ENCODE measurements at places on chromosomes 13 and 19.

DNA sequence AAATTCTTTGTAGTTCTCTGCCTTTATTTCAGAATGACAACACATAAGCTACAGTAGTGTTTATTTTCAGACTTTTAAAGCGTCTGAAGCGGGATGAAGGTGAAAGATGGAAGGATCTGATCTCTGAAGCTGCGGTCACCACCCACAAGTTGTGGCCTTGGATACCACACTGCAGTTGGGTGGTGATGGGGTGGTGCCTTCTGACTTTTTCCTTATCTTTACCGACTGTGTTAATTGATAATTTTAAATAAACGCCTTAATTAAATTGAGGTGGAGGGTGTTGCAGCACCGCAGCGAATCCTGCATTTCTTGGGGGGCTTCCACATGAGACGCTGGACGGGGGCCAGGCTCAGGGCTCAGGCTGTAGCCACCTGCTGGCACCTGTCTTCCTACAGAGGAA lies 1.3 kb downstream of the TFDP1 start:
- H3K36me3 ChIP-seq = peaks cover 10% of the 10 kb centered on the region
- H3K27ac ChIP-seq = peak overlapping the region; percentile 80
- H3K4me1 ChIP-seq = peaks cover 32% of the 10 kb centered on the region
- H3K27me3 ChIP-seq = no peaks in the 10 kb centered on the region

GRCh38 chr13:24224232-24224680 lies 63.7 kb downstream of the SPATA13 start:
- H3K4me3 ChIP-seq = peak overlapping the region; percentile 82
- H3K36me3 ChIP-seq = peaks cover 2% of the 10 kb centered on the region
- H3K27me3 ChIP-seq = no peaks in the 10 kb centered on the region
- H3K27ac ChIP-seq = peak overlapping the region; percentile 86

DNA sequence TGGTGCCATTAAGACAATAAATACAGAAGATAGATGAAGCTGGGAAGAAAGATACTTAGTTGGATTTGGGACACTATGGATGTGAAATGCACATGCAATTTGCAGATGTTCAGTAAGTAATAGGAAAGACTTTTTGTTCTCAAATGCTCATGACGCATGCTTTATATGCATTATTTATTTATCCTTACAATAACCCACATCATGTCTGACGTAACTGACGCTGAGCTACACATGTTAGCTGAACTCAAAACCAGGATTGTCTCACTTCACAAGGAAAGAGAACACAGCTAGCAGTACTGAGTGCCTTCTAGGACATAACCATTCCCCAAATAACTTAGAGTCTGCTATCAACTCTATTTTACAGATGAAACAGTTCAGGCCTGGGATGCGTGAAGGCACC lies 463.4 kb downstream of the FGF9 start:
- peaks cover 8% of the 10 kb centered on the region for H3K4me1 ChIP-seq
- H3K4me3 ChIP-seq = no peak overlapping the region
- DNase-seq = no peak
- no peaks in the 10 kb centered on the region for H3K36me3 ChIP-seq
- no peak overlapping the region for H3K27ac ChIP-seq

- DNase-seq = no peak
- no peaks in the 10 kb centered on the region for H3K4me1 ChIP-seq
- peaks cover 56% of the 10 kb centered on the region for H3K27me3 ChIP-seq
- H3K4me3 ChIP-seq = no peak overlapping the region
Observed at GRCh38 chr13:33349288-33349985, 63.9 kb upstream of the STARD13 start.

DNA sequence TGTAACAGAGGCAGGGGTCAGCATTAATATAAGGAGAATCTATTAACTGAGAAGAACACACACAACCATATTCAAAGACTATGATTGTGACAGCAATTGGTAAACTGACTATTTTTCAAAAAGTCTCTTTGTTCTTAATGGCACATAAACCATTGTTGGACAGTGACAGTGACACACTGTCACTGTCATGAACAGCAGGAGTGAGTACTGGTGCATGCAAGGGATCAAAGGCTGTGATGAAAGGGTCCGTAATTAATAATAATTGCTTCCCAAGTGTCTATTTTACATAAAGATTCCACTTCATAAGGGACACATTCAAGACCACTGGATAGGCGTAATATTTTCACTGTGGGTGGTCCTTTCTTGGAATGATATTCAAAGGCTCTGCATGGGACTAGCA lies 50.7 kb downstream of the LHFPL6 start:
- no peaks in the 10 kb centered on the region for H3K36me3 ChIP-seq
- peaks cover 18% of the 10 kb centered on the region for H3K27me3 ChIP-seq
- DNase-seq = no peak
- no peak overlapping the region for H3K27ac ChIP-seq
- H3K4me3 ChIP-seq = no peak overlapping the region
- H3K4me1 ChIP-seq = no peaks in the 10 kb centered on the region

GRCh38 chr13:22169473-22169872 lies 498.6 kb downstream of the FGF9 start:
- no peaks in the 10 kb centered on the region for H3K36me3 ChIP-seq
- H3K4me3 ChIP-seq = no peak overlapping the region
- no peak overlapping the region for H3K27ac ChIP-seq
- no peak for DNase-seq
- H3K27me3 ChIP-seq = peaks cover 11% of the 10 kb centered on the region
- peaks cover 8% of the 10 kb centered on the region for H3K4me1 ChIP-seq

DNA sequence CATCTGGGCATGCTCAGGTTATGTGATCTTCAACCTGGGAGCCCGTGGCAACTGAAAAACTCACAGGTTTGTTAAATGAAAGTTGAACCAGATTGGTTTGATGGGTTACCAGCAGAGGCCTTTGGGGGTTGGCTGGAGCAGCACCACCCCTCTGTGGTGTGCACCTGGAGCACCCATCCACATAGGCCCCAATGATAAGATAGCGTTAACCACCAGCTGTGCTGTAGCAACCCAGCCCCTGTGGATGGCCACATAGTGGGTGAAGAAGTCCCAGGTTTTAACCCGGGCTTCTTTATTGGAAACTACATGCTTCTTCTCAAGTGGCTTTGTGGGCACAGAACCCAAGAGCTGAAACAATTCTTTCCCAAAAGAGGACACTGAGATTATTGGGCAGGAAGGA lies 22.6 kb upstream of the MTIF3 start:
- no peak for DNase-seq
- no peaks in the 10 kb centered on the region for H3K36me3 ChIP-seq
- H3K4me3 ChIP-seq = no peak overlapping the region
- peaks cover 9% of the 10 kb centered on the region for H3K27me3 ChIP-seq

DNA sequence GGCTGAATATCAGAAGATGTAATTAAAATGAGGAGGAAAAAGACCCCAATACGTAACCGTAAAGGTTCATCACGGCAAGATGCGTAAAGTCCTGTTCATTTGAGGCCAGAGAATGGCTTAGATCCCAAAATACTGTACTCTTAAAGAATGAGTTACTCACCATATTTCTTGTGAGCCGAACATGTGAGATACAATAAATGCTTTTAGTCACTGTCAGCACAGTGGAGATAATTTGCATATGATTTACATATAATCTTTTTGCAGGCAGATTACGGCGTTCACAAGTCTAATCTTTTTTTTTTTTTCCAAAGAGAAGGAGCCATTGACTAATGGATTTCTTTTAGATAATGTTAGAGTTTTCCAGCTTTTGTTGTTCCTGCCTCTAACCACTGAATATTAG lies 28.4 kb downstream of the AMER2 start:
- no peak overlapping the region for H3K27ac ChIP-seq
- DNase-seq = no peak
- no peak overlapping the region for H3K4me3 ChIP-seq
- H3K27me3 ChIP-seq = peaks cover 21% of the 10 kb centered on the region
- H3K4me1 ChIP-seq = no peaks in the 10 kb centered on the region

- peaks cover 4% of the 10 kb centered on the region for H3K36me3 ChIP-seq
- no peak for DNase-seq
- H3K4me3 ChIP-seq = no peak overlapping the region
Observed at GRCh38 chr13:100125946-100126345, 37.1 kb downstream of the PCCA start.

GRCh38 chr13:43237616-43238015 lies 214.2 kb downstream of the DNAJC15 start:
- H3K27me3 ChIP-seq = peaks cover 5% of the 10 kb centered on the region
- no peak for DNase-seq
- no peaks in the 10 kb centered on the region for H3K36me3 ChIP-seq
- H3K27ac ChIP-seq = no peak overlapping the region
- H3K4me1 ChIP-seq = no peaks in the 10 kb centered on the region
- no peak overlapping the region for H3K4me3 ChIP-seq

DNA sequence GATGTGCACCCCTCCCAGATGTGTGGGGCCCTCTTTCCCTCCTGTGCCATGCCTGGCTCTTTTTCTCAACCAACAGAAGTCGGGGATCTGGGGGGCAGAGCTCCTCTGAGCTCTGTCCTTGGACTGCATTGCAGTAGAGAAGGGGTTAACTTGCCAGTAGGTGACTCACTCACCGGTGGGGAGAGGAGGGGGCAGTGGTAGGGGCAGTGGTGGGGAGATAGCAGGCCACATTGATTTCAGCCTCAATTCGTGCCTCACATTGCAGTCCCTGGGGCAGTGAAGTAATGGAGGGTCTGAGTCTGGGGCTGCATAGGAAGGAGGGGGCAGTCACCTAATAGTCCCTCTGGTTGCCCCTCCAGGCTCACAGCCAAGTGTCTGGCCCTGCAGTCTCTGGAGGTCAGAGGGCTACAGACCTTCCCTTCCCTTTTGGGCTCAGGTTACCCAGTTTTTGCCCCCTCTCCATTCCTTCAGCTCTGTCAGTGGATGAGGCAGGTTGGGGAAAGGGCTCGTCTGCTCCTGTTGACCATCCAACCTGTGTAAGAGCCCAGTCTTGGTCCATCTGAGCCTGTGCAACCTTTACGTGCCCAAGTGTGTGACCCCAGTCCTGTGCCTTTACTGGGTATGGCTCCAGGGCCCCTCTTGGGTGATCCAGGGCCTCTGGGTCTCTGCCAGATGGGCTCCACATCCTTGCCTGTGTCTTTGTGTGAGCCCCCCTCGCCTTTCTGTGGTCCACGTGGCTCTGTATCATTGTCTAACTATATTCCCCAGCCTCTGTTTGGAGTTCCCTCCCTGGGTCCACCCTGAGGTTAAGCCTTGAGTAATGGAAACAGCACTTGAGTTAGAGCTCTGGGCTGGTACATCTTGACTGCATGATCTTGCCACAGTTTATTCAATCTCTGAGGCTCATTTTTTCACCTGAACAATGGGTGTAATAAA lies 13.0 kb downstream of the CIC start:
- peak overlapping the region; percentile 17 for H3K27ac ChIP-seq
- H3K36me3 ChIP-seq = peaks cover 12% of the 10 kb centered on the region
- DNase-seq = no peak
- H3K4me3 ChIP-seq = no peak overlapping the region
- peaks cover 37% of the 10 kb centered on the region for H3K4me1 ChIP-seq

GRCh38 chr19:19636573-19637185 lies 6.8 kb downstream of the GMIP start:
- no peak overlapping the region for H3K27ac ChIP-seq
- DNase-seq = no peak
- H3K36me3 ChIP-seq = peaks cover 75% of the 10 kb centered on the region

- no peak for DNase-seq
- H3K4me3 ChIP-seq = no peak overlapping the region
- no peak overlapping the region for H3K27ac ChIP-seq
- H3K27me3 ChIP-seq = peaks cover 28% of the 10 kb centered on the region
- no peaks in the 10 kb centered on the region for H3K36me3 ChIP-seq
Observed at GRCh38 chr13:44089452-44089851, 209.7 kb downstream of the LACC1 start.

DNA sequence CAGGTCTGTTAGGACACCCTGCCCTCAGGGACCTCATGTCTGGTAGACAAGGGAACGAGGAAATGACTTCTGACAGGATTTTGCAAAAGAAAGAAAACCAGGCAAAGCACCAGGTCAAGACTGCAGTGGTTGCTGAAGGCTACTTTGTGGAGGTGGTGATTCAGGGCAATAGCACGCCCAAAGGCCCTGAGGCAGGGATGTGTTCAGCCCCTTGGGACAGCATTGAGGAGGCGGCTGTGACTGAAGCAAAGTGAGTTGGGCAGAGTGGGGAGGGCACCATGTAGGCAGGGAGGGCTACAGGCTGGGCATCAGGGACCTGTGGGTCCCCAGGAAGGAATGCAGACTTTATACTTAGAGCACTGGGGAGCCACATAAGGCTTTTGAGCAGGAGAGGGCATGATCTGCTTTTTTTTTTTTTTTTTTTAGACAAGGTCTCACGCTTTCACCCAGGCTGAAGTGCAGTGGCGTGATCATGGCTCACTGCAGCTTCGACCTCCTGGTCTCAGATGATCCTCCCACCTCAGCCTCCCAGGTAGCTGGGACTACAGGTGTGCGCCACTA lies 10.8 kb upstream of the HOMER3 start:
- no peaks in the 10 kb centered on the region for H3K4me1 ChIP-seq
- no peak overlapping the region for H3K4me3 ChIP-seq
- H3K27ac ChIP-seq = no peak overlapping the region
- H3K36me3 ChIP-seq = no peaks in the 10 kb centered on the region
- no peak for DNase-seq

DNA sequence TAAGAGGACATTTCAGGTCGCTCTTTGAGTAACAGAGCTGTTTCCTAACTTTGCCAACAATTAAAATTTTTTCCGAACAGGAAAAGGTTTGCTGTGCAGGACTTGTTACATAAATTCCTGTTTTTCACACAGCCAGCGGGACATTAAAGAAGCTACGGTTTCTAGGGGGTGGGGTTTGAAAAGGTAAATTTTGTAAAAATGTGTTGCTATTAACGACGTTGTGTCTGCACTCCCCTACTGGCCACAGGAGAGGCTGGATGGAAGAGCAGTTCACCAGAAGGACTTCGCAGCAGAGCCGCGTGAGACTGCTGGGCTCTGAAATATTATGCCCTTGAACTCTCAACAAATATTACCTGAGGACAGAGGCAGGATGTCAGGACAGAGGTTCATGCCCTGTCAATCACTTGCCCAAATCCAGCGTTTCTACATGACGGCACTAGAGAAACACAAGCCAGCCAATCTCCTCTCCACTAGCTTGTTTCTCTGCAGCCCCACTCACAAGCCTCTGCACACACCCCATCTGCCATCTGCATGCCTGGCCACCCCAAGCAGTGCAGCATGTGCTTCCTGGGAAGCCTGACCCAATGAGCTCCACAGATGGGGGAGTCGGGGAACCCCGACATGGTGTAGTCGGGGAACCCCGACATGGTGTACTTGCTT lies 102.0 kb downstream of the FOXO1 start:
- H3K27me3 ChIP-seq = no peaks in the 10 kb centered on the region
- peaks cover 80% of the 10 kb centered on the region for H3K4me1 ChIP-seq
- H3K4me3 ChIP-seq = peak overlapping the region; percentile 32

All from central memory CD8-positive, alpha-beta T cell (primary cell).